ENCODE measurements at places on chromosomes 5 and 9. TPM values are rescaled to one million over a fixed set of nuclear protein-coding genes. Genes with fewer than 3 reads are reported as not detected.

DNA sequence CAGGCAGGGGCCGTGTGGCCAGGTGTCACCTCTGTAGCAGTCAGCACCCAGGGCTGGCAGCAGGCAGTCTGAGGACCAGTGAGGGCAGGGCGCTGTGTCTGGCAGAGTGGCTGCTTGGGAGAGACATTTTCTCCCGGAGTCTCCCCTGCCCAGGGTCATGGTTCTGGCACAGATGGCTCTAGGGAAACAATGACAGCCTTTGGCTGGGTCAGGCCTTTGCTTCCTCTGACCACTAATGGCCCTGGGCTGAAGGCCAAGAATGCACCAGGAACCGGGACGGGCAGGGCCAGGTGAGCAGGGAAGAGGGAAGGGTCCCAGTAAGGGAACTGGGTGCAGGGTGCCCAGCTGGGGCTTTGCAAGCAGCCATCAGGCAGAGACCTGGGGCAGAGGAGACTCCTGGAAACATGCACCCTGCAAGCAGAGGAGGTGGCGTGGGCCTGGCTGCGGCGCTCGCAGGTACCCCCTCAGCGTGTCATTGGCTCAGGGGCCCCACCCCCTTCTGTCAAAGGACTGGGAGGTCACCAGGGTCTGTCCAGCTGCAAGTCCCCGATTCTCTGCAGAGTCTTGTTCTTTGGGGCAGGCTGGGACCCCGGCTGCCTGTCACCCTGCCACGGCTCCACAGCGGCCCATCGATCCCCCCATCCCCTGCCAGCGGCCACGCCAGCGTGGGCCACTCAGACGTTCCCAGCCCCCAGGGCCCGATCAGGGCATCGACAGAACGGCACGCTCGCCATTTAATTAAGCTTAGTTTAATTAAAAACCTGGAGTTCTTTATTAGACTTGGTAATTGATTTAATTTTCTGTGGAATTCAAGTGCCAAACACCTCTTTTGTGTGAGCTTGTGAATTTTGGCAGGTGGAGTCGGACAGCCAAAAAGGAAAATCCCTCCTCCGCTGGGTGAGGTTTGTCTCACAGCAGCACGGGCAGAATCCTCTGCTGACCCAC is 18.9 kb upstream of the TMEM250 start:
- no peak for DNase-seq

DNA sequence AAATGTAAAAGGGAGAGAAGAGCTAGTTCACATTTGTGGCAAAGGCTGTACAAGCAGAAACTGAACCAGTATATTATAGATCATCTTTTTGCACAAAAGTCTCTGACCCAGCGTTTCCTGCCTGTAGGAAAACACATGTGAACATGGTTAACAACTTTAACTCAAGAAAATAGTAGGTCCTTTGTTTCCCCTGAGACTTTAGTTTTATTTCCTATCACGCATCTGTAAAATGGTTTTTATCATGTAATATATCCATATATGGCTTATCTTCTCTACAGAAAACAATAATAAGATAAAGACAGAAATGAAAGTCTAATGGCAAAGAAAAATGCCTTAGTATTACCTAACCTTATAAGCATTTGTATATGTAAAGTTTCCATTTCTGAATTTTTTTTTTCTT is 2.7 kb downstream of the KIF3A start:
- DNase-seq, result no peak

- no peak for DNase-seq
These were observed 478.9 kb downstream of the PSAT1 start for GRCh38 chr9:78775696-78776295.

GRCh38 chr5:14447958-14448911 is 133.4 kb upstream of the OTULINL start:
- no peak for DNase-seq

GRCh38 chr5:146848133-146848532 is 30.4 kb downstream of the PPP2R2B start:
- DNase-seq, result no peak

- no peak for DNase-seq
These were observed 16.6 kb upstream of the SARDH start for GRCh38 chr9:133754688-133755227.

- DNase-seq, result no peak
These were observed 382.9 kb downstream of the CCDC171 start for GRCh38 chr9:15935661-15936305.

Gene FYB1
- not detected for total RNA-seq

Gene ADAMTS6
- total RNA-seq, result 8.2 TPM

Gene CDKN2B-AS1
- 0.21 TPM for total RNA-seq

All from neural crest cell (in vitro differentiated cells).